Activated T-helper 1 cell treated with anti-CD3 and anti-CD28 coated beads, Interleukin-12 subunit alpha, Interleukin-12 subunit beta, Interleukin-2, Interleukin-4 antibody, amounts not matched to agents 30 ng/mL and 10 ng/mL and 1 ng/mL, durations not matched to agents 14 hours and 24 hours and 36 hours (primary cell): ENCODE measurements at places on chromosomes 1 and 21.

DNA sequence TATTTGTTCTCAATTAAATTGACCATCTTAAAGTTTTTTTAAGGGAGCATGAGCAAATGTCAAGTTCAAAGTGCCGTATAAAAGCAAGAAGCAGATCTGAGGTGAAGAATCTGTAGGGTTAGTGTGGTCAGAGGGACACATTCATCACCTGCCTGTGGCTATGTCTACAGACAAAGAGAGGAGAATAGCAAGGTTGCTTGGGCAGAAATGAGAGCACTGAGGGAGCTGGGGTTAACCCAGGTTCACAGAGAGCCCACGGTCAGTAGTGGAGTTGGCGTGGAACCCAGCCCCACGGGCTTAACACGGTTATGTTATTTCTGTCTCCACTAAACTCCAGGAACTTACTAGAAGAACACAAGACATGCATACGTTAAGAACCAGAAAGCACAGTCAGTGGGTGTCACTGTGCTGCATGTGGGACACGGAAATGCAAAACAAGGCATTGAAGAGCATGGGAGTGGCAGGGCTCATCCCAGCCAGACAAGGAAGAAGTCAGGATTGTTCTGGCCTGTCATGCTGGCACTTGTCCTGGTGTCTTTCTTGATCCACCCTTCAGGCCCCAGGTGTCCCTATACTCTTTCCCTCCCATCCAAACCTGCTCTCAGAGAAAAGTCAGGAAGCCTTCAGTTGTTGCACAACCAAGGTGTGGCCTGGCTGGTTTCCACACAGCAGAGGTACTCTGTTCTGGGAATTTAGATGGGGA lies 95.5 kb upstream of the IVNS1ABP start:
- peak overlapping the region; percentile 47 for H3K27ac ChIP-seq
- DNase-seq, result no peak
- peaks cover 16% of the 10 kb centered on the region for H3K36me3 ChIP-seq
- H3K4me1 ChIP-seq, result peaks cover 27% of the 10 kb centered on the region
- H3K27me3 ChIP-seq, result no peaks in the 10 kb centered on the region

- no peaks in the 10 kb centered on the region for H3K4me1 ChIP-seq
- H3K36me3 ChIP-seq, result no peaks in the 10 kb centered on the region
- H3K4me3 ChIP-seq, result no peak overlapping the region
- H3K27me3 ChIP-seq, result peaks cover 6% of the 10 kb centered on the region
- no peak overlapping the region for H3K27ac ChIP-seq
These were observed 19.0 kb upstream of the VCAM1 start for GRCh38 chr1:100700586-100700985.

GRCh38 chr21:44574457-44575306 lies 1.2 kb downstream of the KRTAP10-4 start:
- H3K27me3 ChIP-seq, result peaks cover 4% of the 10 kb centered on the region
- H3K4me1 ChIP-seq, result no peaks in the 10 kb centered on the region
- H3K27ac ChIP-seq, result no peak overlapping the region
- H3K4me3 ChIP-seq, result no peak overlapping the region

DNA sequence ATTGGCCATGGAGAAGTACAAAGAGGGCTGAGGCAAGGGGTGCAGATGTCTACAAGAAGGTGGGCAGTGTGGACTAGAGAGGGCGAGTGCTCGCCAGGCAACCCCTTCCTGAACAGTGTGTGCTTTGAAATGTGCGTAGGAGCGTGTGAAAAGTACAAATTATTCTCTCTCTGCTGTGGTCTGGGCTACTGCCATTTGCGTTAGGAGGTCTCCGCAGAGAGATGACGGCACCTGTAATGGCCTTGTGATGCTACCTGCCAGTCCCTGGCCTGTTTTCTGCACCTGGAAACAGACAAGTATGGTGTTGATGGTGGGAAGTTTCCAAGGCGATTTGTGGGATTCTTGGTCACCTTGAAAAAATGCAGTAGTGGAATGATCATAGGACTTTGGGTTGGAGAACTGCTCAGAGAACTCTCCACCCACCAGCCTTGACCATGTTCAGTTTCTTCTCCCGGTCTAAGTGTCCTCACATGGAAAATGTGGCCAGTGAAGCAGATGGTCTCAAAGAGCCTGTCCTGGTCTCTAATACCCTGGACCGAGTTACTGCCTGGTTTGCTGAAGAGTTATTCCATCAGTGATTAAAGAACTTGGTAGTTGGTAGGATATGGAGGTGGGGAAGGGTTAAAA lies 74.5 kb downstream of the MRPS6 start:
- H3K27me3 ChIP-seq, result no peaks in the 10 kb centered on the region
- H3K4me3 ChIP-seq, result no peak overlapping the region
- no peak for DNase-seq
- peaks cover 10% of the 10 kb centered on the region for H3K4me1 ChIP-seq
- H3K27ac ChIP-seq, result no peak overlapping the region

DNA sequence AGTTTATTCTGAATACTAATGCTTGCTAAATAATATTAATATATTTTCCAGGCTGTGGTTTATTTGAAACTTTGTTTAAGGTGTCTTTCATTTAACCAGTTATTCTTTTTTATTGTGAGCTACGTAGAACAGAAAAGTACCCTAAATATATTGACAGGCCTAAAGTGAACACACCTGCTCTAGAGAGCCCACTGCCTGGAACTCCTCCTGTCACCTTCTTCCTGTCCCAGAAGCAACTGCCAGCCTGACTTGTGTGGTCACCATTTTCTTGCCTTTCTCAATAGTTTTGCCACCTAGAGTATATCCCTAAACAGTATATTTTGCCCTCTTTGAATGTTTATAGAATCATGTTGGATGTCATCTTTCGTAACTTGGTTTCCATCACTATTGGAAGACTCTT lies 48.5 kb downstream of the SCCPDH start:
- H3K4me1 ChIP-seq, result no peaks in the 10 kb centered on the region
- no peak for DNase-seq
- H3K4me3 ChIP-seq, result no peak overlapping the region
- H3K27me3 ChIP-seq, result no peaks in the 10 kb centered on the region

DNA sequence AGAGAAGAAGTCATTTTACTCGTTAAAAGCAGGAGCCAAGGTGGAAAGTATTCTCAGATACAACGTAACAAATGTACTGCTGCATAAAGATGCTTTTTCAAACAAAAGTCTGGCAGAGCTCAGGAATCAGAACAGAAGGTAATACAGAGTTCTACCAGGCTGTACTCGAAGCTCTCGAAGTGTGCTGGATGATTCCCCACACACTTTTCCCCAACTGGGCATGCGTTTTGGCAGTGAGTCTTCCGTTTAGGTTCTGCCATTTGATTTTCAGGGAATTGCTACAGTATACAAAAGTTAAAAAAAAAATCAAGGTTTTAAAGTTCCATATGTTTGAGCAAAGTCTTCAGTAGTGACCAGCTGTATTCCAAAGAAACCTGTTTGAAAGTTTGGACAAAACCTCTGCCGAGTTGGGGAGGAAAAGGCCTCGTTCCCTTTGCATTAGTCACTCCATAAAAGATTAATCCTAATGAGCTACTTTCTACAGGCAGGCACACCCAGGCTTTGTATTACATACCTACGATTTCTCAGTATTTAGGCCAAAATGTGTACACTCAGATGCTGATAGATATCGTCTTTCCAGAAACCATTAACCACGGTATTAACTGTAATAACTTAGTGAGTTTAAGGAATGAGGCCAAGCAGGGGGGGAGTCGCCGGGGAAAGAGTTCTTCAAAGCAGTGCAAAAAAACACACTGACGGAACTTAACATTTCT lies 477.1 kb downstream of the LMO4 start:
- no peaks in the 10 kb centered on the region for H3K4me1 ChIP-seq
- H3K27ac ChIP-seq, result no peak overlapping the region
- no peak for DNase-seq
- peaks cover 9% of the 10 kb centered on the region for H3K27me3 ChIP-seq
- H3K4me3 ChIP-seq, result no peak overlapping the region

DNA sequence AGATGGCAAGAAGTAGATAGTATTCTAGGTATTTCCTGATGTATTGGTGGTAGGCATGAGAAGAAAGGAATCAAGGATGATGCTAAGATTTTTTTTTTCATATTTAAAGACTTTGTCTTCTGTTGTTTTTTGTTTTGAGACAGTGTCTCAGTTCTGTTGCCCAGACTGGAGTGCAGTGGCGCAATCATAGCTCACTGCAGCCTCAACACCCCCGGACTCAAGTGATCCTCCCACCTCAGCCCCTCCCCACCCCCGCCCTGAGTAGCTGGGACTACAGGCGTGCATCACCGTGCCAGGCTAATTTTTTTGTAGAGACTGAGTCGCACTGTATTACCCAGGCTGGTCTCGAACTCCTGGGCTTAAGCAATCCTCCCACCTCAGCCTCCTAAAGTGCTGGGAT lies 2.8 kb upstream of the CAPZB start:
- H3K27ac ChIP-seq, result no peak overlapping the region
- H3K36me3 ChIP-seq, result peaks cover 14% of the 10 kb centered on the region
- H3K4me3 ChIP-seq, result no peak overlapping the region
- H3K27me3 ChIP-seq, result no peaks in the 10 kb centered on the region
- no peak for DNase-seq
- peaks cover 52% of the 10 kb centered on the region for H3K4me1 ChIP-seq

DNA sequence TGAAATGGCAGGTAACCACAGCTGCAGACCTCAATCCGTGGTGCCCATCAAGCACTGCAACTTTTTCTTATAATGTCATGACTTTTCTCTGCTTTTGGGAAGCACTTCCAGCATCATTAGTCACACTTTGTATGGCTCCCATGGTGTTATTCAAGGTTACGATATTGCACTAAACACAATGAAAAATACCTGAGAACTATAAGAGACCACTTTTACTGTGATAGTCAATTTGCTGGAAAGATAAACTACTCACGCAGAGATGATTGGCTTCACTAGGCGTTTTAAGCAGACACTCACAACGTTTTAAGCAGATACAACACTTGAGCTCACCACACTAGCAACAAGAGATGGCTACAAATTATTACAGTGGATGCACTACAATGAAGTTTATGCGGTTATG lies 103.2 kb upstream of the CHRM3 start:
- H3K27me3 ChIP-seq, result no peaks in the 10 kb centered on the region
- no peaks in the 10 kb centered on the region for H3K36me3 ChIP-seq
- H3K27ac ChIP-seq, result no peak overlapping the region
- H3K4me3 ChIP-seq, result no peak overlapping the region
- H3K4me1 ChIP-seq, result no peaks in the 10 kb centered on the region

- H3K4me3 ChIP-seq, result no peak overlapping the region
- H3K36me3 ChIP-seq, result no peaks in the 10 kb centered on the region
- no peaks in the 10 kb centered on the region for H3K4me1 ChIP-seq
These were observed 12.8 kb downstream of the RGL1 start for GRCh38 chr1:183817576-183818288.

- H3K4me3 ChIP-seq, result no peak overlapping the region
- no peak for DNase-seq
These were observed 17.3 kb downstream of the TENT5C start for GRCh38 chr1:117623141-117623540.

DNA sequence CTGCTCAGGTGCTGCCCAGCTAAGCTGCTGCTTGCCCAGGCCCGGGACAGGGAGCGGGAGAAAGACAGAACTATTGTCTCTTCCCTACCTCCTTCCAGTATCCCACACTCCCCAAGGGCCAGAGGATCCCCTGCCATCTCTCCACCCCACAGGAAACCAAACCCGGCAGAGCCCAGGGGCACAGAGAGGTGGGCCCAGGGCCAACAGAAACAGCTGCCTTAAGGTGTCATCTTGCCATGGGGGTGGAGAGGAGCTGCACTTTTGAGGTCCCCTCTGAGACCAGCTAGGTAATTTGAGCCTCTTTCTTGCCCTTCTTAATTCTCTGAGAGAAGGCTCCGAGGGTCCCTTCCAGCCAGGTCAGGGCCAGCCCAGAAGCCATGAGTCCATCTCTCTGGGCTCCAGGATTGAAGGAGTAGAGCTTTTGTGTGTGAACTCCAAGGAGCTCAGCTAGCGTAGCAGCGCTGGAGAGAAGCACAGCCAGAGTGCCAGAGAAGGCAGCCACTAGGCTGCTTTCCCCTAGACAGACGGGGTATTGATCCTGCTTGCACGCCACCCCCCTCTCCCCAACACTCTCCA lies 9.7 kb upstream of the GPR61 start:
- H3K27ac ChIP-seq, result no peak overlapping the region
- DNase-seq, result no peak
- peaks cover 24% of the 10 kb centered on the region for H3K4me1 ChIP-seq
- no peak overlapping the region for H3K4me3 ChIP-seq

DNA sequence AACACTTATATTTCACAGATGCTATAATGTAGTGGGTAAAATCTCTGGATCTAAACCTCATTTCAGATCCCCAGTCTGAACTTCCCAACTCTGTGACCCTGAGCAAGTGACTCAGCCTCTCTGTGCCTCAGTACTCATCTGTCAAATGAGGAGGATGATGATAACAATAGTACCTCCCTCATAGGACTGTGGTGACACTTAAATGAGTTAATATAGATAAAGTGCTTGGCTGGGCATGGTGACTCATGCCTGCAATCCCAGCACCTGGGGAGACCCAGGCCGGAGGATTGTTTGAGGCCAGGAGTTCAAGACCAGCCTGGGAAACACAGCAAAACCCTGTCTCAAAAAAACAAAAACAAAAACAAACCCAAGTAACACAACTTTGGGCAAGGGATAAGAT lies 4.7 kb upstream of the ECE1 start:
- peak overlapping the region; percentile 76 for H3K4me3 ChIP-seq
- DNase-seq, result peak; percentile 21
- no peaks in the 10 kb centered on the region for H3K27me3 ChIP-seq
- H3K36me3 ChIP-seq, result peaks cover 16% of the 10 kb centered on the region

- no peak overlapping the region for H3K27ac ChIP-seq
- no peaks in the 10 kb centered on the region for H3K4me1 ChIP-seq
- no peaks in the 10 kb centered on the region for H3K27me3 ChIP-seq
- DNase-seq, result no peak
- H3K36me3 ChIP-seq, result no peaks in the 10 kb centered on the region
- no peak overlapping the region for H3K4me3 ChIP-seq
These were observed 539.7 kb upstream of the DAB1 start for GRCh38 chr1:57963581-57963980.

DNA sequence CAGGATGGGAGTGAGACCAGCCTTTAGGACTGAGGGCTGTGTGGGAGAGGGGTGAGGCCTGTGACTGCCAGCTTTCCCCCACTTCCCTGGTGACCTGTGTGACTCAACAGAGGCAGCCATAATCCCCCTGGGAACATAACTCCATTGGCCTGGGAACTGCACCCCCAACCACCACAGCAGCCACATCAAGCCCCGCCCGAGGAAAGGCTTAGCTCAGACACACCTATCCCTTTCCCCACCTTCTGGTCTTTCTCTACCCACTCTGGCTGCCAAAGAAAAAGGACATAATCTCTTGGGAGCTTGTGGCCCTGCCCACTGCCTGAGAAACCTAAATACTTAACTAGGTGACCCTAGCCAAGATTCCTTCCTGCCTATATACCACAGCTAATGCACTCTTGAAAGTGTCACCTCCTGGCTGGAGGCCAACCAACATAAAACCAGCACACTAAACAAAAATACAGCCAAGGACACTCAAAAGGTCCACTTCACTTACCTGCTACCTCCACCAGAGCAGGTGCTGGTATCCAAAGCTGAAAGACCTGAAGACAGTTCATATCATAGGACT lies 406.6 kb upstream of the CAMK1G start:
- no peaks in the 10 kb centered on the region for H3K4me1 ChIP-seq
- H3K36me3 ChIP-seq, result no peaks in the 10 kb centered on the region
- H3K27ac ChIP-seq, result no peak overlapping the region
- H3K4me3 ChIP-seq, result no peak overlapping the region
- DNase-seq, result no peak

- no peaks in the 10 kb centered on the region for H3K36me3 ChIP-seq
- peaks cover 16% of the 10 kb centered on the region for H3K27me3 ChIP-seq
- no peak overlapping the region for H3K4me3 ChIP-seq
These were observed 7.9 kb downstream of the NKAIN1 start for GRCh38 chr1:31231802-31232201.
